Stimulated activated CD4-positive, alpha-beta T cell treated with anti-CD3 and anti-CD28 coated beads, Interleukin-1b, Interleukin-23, amount 100 ng/mL, for 1 hour (primary cell): ENCODE measurements at places on chromosomes 7 and 10.

DNA sequence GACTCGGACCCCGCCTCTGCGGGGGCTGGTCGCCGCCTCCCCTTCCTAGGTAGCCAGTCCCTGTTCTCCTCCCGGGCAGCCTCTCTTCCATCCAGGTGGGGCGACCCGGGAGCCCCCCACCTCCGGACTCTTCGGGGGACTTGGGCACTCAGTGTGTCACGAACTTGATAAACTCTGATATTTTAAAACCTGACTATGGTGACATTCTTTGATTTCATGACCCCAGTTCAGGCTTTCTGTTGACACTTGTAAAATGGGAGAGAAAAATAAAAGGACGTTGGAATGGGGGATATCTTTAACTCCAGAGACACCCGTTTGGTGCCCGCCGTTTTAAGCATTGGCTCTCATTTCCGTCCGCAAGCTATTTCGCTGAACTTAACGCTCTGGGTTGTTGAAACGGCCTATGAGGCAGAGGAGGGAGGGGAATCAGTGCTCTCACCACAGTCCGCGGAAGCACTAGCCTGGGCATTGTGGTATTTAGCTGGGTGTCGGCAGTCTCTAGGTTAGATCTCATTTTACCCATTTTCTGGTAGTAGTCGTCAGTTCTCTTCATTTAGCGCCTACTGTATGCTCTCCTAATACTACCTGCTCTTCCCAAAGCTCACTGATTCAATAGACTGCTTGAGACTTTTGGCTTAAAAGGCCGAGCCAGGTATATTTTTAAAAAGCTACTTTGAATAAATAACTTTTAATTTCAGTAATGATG is 738 bp downstream of the VPS26A start:
- DNase-seq: no peak

GRCh38 chr7:30548845-30549244 is 44.2 kb upstream of the GGCT start:
- DNase-seq: no peak

DNA sequence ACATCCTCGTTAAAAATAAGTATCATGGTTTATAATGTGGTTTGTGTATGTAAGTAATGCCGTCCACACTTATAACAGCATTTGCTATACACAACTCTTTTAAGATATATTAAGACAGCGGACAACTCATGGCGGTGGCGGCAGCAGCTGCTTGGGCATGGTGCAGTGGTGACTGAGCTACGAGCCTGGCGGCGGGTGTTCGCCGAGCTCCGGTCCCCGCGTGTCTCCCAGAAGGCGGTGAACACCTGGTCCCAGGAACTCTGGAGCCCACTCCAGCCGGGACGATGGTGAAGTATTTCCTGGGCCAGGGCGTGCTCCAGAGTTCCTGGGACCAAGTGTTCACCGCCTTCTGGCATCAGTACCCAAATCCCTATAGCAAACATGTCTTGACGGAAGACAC is 38.8 kb downstream of the JMJD1C start:
- no peak for DNase-seq

- DNase-seq: no peak
These were observed 117.8 kb downstream of the KAT6B start for GRCh38 chr10:74944205-74944604.

DNA sequence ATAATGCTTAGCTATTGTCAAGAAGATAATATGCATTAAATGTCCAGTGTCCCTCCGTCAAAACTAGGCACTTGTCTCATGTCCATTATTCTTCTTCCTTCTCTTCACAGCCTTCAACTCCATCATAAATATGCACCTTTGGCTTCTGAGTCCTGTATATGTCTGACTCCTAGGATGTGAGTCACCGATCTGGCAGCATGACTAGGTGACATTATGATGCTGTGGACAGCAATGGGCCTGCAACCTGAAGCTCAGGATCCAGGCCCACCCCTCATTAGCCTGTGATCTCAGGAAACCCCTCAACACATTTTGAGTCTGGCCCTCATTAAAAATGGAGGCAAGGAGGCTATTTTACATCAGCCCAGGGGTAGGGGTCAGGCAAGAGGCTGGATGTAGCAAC is 362.5 kb upstream of the ZMIZ1 start:
- no peak for DNase-seq
